ENCODE measurements at places on chromosomes 1 and 21.

GRCh38 chr1:4611563-4612341, 42.7 kb upstream of the AJAP1 start:
- no peak for DNase-seq

GRCh38 chr1:52263153-52263910, 102.7 kb downstream of the CC2D1B start:
- DNase-seq: no peak

GRCh38 chr1:17629460-17629859, 90.0 kb downstream of the ARHGEF10L start:
- no peak for DNase-seq

DNA sequence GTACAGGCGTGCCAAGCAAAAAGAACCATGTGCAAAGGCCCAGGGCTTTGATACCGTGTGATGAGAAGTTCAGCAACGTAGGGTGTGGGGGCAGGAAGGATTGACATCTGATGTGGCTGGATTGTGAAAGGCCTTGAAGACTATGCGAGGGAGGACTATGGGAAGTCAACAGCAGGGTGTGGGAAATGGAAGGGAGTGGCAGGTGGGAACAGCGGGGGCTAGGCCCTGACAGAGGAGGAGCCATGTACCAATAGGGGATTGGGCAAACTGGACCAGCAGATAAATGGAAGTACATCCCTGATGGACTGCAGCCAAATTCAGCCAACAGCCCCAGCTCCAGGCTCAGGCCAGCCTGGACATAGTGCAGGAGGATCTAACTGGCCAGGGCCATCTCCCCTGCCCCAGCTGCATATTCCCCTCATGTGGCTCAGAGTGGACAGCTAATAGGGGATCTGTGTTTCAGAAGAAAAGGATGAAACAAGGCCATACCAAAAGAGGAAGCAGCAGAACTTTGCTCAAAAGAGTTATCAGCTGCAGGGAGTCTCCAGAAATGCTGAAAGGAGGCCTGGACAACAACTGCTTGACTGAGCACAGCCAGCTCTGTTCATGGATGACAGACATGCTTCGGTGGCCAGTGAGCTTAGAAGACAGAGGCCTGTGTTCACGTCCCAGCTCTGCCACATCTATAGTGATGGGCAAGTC, 140.2 kb upstream of the SGIP1 start:
- no peak for DNase-seq

DNA sequence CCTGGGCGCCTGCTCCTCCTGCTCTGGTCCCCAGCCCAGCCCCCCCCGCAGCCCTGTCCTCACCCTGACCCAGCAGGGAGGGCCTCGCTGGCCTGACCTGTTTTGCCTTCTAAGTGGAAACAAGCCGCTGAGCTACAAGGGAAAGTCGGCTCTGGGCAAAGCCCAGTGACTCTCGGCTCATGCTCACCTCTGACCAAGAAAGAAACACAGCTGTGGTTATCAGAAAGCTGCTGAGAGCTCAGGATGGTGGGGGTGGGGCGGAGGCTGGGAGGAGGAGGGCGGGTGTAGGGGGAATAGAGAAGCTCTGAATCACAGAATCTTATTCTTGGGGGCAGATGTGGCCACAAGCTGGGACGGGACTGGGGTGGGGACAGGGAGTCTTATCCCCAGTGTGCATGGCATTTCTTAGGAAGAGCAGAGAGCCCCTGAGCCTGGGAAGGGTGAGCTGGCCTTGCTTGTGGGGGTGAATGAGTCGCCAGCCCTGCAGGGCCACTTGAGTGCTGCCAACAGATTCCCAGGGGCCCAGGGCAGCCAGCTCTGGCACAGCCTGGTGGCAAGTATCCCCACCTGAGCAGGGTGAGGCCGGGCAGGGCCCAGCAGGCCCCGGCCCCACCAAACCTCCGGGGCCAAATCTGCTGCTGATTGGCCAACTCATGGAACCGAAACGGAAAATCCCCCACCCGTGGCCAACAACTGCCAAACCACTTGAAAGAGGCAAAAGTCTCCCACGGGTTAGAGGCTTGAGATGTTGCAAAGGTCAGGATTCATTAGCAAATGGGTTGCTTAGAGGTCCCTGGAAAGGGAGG, 120.6 kb downstream of the SPSB1 start:
- peak; percentile 72 for DNase-seq

DNA sequence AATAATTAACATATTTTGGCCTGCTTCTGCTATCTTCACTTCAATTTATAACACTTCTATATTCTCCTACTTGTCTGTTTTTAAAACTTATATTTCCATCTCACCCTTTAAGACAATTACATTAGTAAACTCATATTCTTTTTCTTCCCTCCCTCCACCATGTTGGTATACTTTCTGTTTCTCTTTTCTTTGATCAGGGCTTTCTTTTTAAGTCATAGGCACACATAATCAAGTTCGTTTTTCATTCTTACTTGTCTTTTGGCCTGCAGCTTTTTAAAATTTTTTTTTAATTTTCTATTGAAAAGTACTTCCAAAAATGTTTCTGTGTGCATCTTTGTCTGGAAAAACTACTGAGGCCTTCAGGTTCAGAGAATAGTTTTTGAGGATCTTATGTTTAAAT, 2.3 kb downstream of the PYHIN1 start:
- no peak for DNase-seq

- DNase-seq: no peak
Measured at GRCh38 chr1:81803431-81804110, 2.8 kb downstream of the ADGRL2 start.

DNA sequence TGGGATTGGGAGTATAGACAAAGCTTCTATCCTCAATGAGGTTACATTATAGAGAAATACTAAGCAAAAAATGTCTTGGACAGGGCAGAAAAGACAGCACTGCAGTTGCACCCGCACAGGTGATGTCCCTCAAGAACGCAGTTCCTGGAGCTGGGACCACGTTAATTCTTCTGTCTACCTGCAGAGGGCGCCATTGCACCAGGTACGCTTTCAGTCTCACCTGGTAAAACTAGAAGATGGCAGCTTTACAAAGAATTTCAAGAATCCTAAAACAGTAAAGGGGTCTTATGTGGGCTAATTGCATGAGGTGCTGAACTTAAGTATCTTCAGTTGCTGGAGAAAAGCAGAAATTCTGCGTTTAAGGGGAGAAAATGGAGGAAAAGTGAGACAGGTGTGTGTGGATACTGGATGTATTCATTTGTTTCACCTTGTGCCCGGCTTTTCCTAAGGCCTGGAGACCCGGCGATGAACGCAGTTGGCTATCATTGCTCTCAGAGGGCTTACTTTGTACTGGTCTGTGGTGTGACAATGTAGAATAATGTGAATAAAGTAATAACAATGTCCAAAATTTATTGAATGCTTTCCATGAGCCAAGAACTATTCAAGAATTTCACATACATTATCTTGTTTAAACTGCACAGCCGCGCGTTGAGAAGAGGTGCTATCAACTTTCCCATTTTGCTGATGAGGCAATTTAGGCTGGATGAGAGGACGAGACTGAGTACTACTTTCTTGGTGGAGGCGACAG, 276.3 kb upstream of the GREM2 start:
- peak; percentile 14 for DNase-seq

DNA sequence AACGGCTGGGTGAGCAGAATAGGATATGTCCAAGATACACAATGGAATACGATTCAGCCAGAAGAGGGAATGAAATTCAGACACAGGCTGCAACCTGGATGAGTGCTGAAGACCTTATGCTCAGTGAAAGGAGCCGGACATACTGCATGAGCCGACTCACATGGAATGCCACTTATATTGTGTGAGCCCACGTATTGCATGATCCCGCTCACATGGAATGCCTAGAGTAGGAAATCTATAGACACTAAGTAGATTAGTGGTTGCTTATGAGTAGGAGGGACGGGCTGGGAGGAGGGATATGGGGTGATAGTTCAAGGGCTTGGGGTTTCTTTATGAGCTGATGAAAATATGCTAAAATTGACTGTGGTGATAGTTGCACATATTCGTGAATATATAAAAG, 26.8 kb downstream of the TMPRSS2 start:
- DNase-seq: no peak

GRCh38 chr1:61247881-61248752, 165.8 kb downstream of the NFIA start:
- no peak for DNase-seq

- DNase-seq: no peak
Measured at GRCh38 chr1:226425004-226425378, 17.1 kb upstream of the PARP1 start.

- no peak for DNase-seq
Measured at GRCh38 chr1:57925226-57925625, 501.4 kb upstream of the DAB1 start.

DNA sequence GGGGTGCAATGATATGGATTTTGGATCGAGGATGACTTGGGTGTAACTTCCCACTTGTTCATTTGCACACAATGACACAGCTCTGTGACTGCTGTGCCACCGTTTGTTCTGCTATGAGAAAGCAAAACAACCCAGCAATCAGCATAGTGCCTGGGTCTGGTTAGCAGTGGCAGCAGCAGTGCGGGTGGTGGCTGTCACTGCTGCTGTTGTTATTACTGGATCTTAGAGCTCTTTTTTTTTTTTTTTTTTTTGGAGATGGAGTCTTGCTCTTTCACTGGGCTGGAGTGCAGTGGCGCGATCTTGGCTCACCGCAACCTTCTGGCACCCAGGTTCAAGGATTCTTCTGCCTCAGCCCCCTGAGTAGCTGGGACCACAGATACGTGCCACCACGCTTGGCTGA, 56.9 kb downstream of the TBCE start:
- no peak for DNase-seq

- no peak for DNase-seq
Measured at GRCh38 chr1:178241837-178242236, 147.9 kb downstream of the RASAL2 start.

- DNase-seq: no peak
Measured at GRCh38 chr1:42888013-42888633, 41.7 kb downstream of the ZNF691 start.

DNA sequence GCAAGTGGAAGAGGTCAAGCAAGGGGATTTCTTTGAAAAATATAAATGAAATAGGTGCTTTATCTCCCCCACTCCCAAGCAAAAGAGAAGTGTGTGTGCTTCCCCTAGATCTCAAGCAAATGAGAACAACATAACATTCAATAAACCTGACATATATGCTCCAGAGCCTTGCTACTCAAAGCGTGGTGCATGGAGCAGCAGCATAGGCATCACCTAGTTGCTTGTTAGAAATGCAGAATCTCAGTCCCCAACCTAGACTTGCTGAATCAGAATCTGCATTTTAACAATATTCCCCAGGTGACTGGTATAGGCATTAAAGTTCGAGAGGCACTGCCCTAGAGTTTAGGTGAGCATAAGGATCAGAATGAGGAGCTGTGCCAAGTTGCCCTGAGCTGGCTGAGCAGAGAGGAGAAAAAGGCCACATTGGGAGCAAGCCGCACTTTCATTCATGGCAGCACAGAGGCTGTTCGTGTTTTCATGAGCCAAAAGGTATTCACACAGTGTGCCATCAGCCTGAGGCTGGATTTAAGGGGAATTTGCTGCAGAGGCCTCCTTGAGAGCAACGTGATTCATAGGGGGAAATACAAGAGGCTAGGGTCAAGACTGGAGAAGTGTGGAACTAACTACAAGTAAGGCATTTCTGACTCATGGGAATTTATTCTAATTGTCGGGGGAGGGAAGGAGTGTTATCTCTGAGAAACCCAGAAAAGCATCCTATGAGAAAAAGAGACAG, 14.3 kb upstream of the LPAR3 start:
- DNase-seq: no peak

- no peak for DNase-seq
Measured at GRCh38 chr1:104905322-104905721, 1155.6 kb downstream of the AMY1C start.

All from NK-92 treated with Interleukin-12 subunit alpha and Interleukin-12 subunit beta, amount 100 ng/mL, for 24 hours (cell line).